Left ventricle myocardium inferior (tissue), 1 donor: ENCODE measurements at places on chromosomes 11 and 22. TPM values are rescaled to one million over a fixed set of nuclear protein-coding genes. Genes with fewer than 3 reads are reported as not detected.
A peak's percentile ranks its signal among the peaks of the same experiment; 100 is the strongest.

DEFB131B gene
- not detected for total RNA-seq

DNA sequence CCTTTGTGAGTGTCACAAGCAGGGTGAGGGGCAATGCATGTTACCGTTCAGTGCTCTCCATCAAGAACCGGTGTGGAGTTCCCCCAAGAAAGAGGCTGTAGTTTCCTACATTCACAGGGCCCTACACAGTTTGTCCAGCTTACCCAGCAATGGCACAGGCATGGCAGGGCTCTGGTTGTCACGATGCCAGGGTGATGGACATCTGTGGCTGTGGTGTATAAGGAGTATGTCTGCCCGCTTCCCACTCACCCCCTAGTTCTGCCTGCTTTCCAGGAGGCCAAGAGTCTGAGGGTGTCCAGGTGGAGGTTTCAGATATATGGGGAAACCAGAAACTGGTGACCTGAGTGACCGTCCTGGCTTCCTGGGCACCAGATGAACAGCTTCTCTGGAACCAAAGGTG lies 116.1 kb downstream of the PKNOX2 start:
- H3K4me1 ChIP-seq = peaks cover 10% of the 10 kb centered on the region
- DNase-seq = no peak
- H3K36me3 ChIP-seq = no peaks in the 10 kb centered on the region
- H3K27ac ChIP-seq = no peak overlapping the region

MOV10L1 gene
- total RNA-seq = 0.49 TPM

OR8G5 gene
- total RNA-seq = not detected

DNA sequence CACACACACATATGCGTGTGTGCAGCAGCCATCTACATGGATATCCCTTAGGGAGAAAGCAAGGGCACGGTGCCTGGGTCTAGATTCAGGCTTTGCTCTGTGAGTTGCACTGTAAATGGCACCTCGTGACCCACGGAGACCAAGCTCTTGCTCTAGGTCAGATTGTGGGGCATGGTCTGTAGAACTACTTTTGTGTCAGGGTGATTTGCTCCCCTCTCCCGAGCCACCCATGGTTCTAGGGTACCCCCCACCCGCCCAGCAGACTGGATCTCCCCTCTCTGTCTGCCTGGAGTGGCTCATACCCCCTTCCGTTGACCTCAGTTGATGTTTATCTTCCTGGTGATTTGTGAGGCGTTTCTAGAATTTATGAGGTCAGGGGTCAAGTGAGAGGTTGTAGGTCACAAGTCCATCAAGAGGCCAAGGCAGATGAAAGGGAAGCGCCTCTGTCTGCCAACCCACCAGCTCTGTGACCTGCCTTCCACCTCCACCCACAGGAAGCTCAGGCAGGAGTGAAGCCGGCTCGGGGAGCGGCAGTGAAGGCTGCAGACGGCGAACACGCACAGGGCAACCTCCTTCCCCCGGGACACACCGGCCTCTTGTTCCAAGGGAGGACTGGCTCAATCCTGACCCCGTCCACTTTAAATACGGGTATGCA lies 76.2 kb upstream of the TTLL12 start:
- no peaks in the 10 kb centered on the region for H3K36me3 ChIP-seq
- DNase-seq = peak; percentile 27
- H3K4me3 ChIP-seq = peak overlapping the region; percentile 40
- peak overlapping the region; percentile 44 for H3K27ac ChIP-seq
- peaks cover 21% of the 10 kb centered on the region for H3K27me3 ChIP-seq
- H3K4me1 ChIP-seq = peaks cover 22% of the 10 kb centered on the region

GRCh38 chr11:126391286-126391954 lies 35.9 kb downstream of the ST3GAL4 start:
- DNase-seq = no peak
- no peaks in the 10 kb centered on the region for H3K27me3 ChIP-seq
- no peaks in the 10 kb centered on the region for H3K36me3 ChIP-seq
- peaks cover 75% of the 10 kb centered on the region for H3K4me1 ChIP-seq
- no peak overlapping the region for H3K4me3 ChIP-seq

- DNase-seq = no peak
- H3K27ac ChIP-seq = peak overlapping the region; percentile 24
- H3K4me3 ChIP-seq = no peak overlapping the region
- peaks cover 8% of the 10 kb centered on the region for H3K36me3 ChIP-seq
- no peaks in the 10 kb centered on the region for H3K27me3 ChIP-seq
Measured at GRCh38 chr11:128745311-128746136, 51.7 kb downstream of the FLI1 start.

P2RX6 gene
- 3.5 TPM for total RNA-seq

GRCh38 chr11:42779555-42779954 lies 532.2 kb upstream of the API5 start:
- H3K4me3 ChIP-seq = no peak overlapping the region
- H3K36me3 ChIP-seq = no peaks in the 10 kb centered on the region
- H3K27ac ChIP-seq = no peak overlapping the region
- DNase-seq = no peak
